ENCODE measurements at places on chromosomes 2 and 18.
A peak's percentile ranks its signal among the peaks of the same experiment; 100 is the strongest.

DNA sequence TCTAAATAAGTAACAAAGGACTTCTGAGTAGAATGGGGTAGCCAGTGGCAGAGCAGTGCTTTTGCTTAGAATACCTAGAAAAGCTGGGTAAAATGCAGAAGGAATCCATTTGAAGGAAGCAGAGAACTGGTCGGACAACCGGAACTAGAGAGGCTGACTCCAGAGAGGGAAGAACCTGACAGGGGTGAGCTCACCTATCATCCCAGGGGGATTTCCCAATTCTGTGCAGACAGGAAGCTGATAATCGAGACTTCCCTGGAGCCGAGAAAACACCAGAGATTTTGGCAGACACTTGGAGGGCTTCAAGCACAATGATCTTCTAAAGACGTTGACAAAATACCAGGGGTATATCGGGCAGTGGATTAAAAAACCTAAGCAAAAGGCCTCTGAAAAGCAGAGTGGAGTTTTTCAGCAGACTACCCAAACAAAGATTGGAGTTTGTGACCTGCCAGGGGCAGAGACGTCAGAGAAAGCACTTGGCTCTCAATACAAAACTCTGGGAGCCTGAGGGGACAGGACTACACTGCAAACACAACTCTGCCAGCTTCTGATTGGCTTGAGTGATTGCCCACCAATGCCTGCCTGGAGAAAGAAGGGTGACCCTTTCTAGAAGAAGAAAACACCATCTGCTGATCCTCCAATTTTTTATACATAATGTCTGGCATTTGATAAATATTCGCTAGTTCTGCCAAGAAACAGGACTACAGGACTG is 67.5 kb upstream of the TTN start:
- DNase-seq, result no peak

DNA sequence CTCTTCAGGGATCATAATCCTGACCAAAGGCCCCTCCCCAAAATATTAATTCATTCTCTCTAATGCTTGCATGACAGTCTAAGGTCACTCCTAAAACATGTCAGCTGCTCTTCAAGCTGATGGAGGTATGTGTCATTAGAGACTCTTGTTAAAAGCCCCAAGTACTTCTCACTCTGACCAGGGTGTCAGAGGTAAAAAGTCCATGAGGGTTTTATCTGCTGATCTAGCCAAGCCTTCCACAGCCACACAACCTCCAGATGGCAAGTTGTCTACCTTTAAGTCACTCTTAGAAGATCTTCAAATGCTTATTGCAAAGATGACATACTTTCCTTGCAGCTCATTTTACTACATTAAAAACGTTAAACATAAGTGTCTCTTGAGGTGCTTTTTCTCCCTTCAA is 83.6 kb upstream of the ETAA1 start:
- DNase-seq, result no peak

DNA sequence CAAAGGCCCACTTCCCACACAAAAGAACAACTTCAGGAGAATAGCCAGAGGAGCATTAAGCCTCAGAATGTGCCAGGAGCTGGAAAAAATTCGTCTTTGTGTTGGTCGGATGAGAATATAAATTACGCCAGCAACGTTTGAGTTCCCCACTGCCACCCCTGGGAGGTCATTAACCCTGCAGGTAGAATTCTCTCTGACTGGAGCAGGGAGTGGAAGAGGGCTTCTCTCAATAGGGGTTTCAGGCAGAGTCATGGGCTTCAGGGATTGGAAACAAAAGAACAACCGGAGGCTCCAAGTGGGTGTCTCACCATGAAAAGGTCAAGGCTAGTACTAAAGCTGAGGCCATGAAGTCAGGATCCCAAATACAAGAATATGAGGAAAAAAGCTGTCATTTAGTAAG is 69.0 kb upstream of the DDX18 start:
- no peak for DNase-seq

GRCh38 chr2:68351997-68352396 is 13.1 kb upstream of the PLEK start:
- no peak for DNase-seq

GRCh38 chr2:3458396-3459184 is 60.7 kb downstream of the ADI1 start:
- DNase-seq, result no peak

DNA sequence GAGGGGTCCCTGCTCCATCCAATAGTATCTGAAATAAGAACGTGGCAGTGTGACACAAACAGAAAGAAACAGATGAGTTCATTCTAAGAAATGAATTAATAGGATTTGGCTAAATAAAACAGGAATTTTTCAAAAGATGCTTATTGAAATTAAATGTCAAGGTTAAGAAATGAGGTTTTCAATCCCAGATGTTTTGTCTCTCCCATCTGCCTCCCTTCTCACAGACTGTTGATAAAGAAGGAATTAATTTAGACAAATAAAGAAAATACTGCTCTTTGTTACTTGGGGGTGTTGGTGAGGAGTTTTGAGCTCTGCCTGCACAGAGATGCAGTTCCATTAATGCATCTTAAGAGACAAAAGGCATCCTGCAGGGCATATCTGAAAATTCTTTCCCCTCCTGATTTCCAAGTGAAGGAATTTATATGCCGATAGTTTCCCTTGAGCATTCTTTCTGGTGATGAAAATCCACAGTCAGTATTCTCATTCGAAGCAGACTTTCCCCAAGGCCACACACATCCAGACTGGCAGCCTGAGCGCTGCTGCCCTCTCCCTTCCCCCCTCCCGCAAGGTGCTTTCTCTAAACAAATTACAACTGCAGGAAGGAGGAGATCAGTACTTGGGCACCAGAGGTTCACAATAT is 385.4 kb upstream of the RND3 start:
- DNase-seq, result no peak

GRCh38 chr2:138155304-138155703 is 191.0 kb downstream of the HNMT start:
- no peak for DNase-seq

GRCh38 chr2:100955226-100955625 is 46.9 kb upstream of the RPL31 start:
- DNase-seq, result no peak

DNA sequence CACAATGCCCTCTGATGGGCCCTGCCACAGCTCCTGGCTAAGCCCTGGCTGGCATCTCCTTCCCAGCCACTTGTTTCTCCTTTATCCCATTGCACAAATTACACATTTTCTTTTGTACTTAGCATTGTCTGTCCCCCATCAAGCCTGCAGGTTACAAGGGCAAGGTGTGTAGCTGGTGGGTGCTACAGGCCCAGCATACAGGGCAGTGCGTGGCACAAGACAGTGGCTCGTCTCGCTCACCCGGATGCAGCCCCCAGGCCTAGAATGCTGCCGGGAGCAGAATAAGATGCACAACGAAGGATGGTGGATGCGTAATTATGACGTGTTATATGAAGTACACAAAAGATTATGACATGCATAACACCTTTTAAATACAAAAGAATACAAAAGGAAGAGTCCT is 87.6 kb downstream of the EIPR1 start:
- DNase-seq, result no peak

DNA sequence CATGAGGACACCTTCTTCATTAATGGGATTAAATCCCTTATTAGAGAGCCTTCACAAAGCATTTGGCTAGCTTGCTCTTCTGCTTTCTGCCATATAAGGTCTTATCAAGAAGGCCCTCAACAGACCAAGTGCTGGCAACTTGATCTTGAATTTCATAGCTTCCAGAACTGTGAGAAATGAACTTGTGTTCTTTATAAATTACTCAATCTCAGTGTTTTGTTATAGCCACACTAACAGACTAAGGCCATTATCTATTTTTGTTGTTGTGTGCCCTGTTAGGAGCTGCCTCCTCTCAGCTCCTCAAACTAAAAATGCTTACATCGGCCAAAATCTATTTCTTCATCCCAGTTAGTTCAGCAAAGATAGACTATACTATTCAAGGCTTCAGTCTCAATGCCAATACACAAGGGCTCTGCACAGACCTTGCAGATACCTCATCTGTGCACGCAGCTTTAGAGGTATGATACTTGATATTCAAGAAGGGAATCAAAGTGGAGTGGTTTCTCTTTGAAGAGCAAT is 182.9 kb downstream of the GPD2 start:
- DNase-seq, result no peak

DNA sequence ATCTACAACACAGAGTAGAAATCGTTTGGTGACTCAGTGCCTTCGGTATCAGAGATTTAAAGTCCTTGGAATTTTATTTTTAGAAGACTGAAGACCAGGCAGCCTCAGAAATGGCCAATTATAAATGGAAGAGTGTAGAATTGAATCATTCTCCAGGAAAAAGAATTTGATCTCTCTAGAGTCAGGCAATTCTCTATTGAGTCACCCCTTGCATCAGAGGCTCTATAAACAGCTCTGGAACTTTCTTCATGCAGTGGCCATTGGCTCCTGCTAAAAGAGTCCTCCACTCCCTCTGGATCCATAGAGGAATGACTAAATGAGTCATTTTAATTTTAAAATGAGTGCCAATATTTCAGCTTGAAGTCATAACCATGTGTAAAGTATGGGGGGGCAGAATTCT is 816.2 kb downstream of the TDRD15 start:
- no peak for DNase-seq

DNA sequence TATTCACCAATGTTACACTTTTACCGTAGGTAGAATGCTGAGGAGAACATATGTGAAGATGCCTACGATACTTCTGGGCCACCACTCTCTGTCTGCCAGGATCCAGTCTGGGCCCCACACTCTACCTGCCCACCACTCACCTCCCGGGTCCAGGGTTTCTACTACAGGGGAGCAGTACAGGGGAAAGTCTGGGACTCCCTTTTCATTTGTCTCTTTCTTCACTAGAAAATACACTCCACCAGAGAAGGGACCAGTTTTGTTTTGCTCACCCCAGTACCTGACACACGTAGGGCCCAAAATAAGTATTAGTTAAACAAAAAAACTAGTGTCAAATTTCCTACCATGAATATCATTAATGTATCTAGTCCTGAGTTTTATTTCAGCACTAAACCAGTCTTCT is 21.1 kb downstream of the KANSL3 start:
- DNase-seq, result no peak

DNA sequence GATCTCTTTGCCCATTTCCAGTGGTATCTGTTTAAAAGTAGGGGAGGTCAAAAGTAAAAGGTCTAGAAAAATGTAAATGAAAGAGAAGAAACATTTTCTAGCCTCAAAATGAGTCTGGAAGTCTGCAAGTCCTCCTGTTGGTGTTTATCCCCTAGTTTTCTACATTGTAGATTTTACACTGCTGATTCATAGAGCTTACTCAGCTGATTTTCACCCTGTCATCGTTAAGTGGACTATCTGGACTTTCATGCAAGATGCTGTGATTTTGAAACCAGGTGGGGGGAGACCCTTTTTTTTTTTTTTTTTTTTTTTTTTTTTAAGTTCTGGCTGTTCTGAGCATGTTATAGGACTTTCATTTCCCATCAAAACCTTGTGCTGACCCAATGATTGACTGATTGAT is 10.3 kb downstream of the HOXD3 start:
- no peak for DNase-seq

DNA sequence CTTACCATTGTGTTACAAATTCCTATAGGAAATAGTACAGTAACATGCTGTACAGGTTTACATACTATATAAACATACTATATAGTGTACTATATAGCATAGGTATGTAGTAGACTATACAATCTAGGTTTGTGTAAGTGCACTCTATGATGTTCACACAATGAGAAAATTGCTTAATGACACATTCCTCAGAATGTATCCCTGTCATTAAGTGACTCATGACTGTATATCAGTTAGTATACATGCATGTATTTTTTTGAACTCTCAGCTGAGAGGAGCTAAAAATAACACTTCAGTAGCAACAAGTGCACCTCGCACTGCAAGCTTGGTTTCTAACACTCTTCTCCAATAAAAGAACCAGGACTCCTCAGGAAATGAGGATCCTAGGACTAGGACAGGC is 19.5 kb upstream of the ASXL3 start:
- DNase-seq, result no peak

- DNase-seq, result no peak
Measured at GRCh38 chr2:181876614-181877063, 14.9 kb upstream of the ITPRID2 start.

DNA sequence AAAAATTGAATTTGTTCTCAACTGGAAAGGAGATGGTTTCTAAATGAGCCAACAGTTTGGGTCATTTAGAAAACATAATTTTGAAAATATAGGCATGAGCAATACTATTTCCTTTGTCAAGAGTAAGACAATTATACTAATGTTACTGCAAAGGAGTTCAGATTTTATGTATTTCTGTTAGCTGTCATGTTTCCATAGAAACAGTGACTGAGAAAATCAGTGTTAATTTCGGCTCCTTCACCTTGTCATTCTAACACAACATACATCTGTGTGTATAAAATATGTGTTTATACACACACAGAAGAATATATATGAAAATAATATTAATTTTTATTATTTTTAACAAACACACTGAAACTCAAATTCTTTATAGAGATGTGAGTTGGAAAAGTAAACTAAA is 178.0 kb upstream of the SPHKAP start:
- no peak for DNase-seq

GRCh38 chr18:67733088-67733487 is 216.6 kb upstream of the DSEL start:
- DNase-seq, result no peak

- DNase-seq, result no peak
Measured at GRCh38 chr2:46142546-46143428, 154.4 kb upstream of the EPAS1 start.

DNA sequence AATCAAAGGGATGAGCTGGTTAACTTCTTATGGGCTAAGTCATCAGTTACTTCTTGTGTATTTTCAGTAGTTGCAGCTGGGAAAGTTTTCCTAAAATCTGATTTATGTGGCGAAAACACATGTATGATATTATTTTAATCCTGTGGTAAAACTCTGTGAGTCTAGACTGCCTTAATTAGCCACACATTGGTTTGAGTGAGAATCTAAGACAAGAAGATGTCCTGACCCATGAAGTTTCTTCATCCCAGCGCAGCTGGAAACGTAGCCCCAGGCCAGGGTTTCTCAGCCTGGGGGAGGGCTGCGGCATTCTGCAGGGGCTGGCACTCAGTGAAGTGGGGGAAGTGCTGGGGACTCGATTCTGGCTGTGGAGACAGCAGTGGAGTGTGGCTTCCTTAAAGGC is 44.7 kb upstream of the INHBB start:
- no peak for DNase-seq

- DNase-seq, result no peak
Measured at GRCh38 chr2:8225798-8226197, 456.1 kb upstream of the ID2 start.

GRCh38 chr2:176729706-176730569 is 460.7 kb downstream of the MTX2 start:
- DNase-seq, result peak; percentile 33

DNA sequence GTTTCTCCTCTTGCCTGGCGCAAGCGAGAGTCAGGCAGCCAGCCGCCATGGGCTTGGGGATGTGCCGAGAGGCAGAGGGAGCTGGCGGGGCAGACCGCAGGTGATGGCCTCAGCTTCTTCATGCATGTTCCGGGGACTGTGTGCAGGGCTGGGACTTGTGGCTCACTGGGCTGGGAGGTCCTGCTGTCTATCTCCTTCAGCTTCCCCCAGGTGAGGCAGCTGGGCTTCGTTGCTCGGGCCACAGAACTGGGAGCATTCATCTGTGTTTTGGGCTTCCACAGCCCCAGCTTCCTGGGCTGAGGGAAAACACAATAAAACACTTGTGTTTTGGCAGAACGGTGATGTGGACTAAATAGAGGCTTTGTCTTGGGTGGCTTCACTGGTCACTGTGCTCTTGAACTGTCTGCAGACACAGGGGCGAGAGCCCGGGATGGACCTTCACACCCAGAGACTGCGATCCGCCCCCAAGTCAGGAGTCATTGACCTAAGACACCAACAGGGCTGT is 93.5 kb downstream of the DYSF start:
- DNase-seq, result no peak

- no peak for DNase-seq
Measured at GRCh38 chr2:71880287-71880686, 267.4 kb downstream of the CYP26B1 start.
